ENCODE measurements at places on chromosomes 4 and X. TPM values are rescaled to one million over a fixed set of nuclear protein-coding genes. Genes with fewer than 3 reads are reported as not detected.

The CT45A7 gene
- not detected for total RNA-seq

The TBC1D19 gene
- 81.6 TPM for total RNA-seq

The MAGIX gene
- 6.2 TPM for total RNA-seq

The ANAPC10 gene
- 44.4 TPM for total RNA-seq

The CRLF2 gene
- not detected for total RNA-seq

The COQ2 gene
- total RNA-seq, result 14.1 TPM

The KCNE5 gene
- total RNA-seq, result 4.3 TPM

All from spinal cord (tissue), 10 donors.